ENCODE measurements at places on chromosomes 16 and 17.

GRCh38 chr16:20153444-20153843 is 79.8 kb upstream of the GPR139 start:
- DNase-seq = no peak

DNA sequence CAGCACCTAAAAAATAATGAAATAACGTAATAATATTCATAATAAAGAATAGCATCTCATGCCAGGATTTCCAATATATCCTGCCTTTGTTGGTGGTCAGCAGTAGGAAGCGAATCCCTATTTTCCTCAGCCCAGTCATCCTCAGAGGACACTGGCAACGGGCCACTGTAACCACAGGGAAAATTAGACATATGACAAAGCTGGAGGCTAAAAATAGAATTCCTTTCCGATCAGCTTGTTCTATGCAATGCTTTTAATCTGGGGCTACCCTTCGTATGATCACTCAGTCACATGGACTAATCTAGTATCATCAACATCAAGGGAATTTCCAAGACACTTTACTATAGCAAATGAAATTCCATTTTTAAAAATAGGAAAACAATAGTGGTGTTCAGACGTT is 246.9 kb upstream of the KCNJ16 start:
- DNase-seq = no peak

DNA sequence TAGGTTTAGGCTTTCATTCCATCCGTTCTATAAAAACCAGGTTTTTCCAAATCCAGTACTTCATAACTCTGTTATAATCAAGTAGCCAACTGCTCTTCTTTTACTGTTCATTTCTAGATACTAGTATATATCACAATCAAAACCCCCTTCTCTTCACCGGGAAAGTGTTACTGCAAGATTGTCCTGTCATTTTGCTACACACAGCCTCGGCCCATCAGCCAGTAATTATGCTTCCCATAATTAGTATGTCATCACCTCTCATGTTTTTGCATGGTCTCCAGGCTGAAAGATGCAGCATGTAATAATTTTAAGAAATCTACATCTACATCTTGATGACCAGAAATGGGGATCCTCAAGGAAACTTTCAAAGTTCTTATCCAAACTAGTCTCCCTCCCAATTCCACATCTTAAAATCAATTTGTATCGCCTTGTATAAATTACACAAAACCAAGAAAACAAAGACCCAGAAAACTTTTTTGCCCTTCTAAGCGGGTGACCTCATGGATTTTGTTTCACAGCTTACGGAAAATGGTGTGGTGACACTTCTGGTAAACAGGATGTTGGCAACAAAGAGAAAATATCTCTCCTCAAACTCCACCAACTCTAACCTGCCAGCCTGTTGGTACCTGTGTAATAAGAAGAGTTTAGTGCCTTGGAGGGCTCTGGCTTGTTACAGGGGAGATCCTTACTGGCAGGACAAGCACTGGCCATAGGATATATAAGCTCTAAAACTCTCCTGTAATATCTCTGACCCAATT is 9.3 kb downstream of the TACO1 start:
- peak; percentile 70 for DNase-seq

GRCh38 chr16:64356267-64356666 is 765.6 kb downstream of the CDH11 start:
- DNase-seq = no peak

DNA sequence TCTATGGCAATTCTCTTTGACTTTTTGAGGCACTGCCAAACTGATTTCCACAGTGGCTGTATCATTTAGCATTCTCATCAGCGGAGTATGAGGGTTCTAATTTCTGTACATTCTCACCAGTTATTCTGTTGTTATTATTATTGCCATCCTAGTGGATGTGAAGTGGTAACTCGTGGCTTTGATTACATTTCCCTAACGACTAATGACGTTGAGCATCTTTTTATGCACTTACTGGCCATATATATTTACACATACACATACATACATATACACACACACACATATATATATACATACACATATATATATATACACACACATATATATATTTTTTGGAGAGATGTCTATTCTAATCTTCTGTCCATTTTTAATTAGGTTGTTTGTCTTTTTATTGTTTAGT is 3.7 kb upstream of the MLYCD start:
- no peak for DNase-seq

DNA sequence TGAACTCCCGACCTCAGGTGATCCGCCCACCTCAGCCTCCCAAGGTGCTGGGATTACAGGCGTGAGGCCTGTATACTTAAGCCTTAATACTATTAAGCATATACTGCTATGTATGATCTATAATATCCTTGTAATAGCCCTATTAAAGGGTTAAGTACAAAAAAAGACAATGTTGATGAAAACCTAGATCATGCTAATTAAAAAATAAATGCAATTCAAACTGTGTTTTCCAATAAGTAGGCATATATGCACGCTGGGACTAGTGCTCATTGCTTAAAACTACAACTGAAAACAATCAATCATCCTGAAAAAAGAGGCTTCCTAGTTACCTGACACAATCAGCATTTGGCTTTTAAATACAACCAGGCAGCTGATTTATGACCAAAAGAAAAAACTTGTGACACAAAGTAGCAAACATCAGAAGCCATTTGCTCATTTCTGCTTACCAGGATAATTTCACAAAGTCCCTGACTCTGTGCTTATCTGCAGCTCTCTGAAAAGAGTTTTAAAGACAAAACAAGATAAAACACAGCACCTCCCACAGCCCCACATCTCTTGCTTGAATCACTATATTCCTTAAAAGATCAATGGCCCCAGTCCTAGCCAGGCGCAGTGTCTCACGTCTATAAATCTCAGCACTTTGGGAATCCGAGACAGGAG is 11.1 kb downstream of the ZNF385C start:
- DNase-seq = no peak

DNA sequence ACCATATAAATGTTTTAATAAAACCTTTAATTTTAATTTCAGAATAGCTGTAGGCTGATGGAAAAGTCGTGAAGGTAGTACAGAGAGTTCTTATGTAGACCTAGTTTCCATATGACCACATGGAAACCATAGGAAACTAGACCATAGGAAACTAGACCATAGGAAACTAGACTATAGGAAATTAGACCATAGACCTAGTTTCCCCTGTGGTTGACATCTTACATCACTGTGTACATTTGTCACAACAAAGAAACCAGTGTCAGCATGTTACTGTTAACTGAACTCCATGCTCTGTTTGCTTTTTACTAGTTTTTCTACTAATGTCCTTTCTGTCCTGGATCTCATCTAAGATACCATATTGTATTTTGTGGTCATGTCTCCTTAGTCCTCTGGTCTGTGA is 14.6 kb downstream of the NUDT7 start:
- DNase-seq = peak; percentile 42

DNA sequence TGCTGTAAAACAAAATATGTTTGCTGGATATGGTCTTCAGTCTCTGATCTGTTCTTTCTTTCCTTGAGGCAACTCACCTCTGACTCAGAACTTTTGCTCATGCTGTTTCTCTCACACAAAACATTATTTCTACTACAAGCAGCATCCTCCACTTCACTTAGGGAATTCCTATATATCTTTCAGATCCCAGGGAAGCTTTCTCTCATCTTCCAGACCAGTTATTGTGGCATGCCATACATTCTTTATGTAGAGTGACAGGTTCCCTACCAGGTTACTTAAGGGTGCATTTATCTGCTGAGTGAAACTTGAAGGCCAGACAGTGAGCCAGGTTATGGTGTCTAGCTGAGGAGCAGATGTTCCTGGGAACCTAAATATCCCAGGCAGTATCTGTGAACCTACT is 1226.0 kb downstream of the CDH8 start:
- DNase-seq = no peak

DNA sequence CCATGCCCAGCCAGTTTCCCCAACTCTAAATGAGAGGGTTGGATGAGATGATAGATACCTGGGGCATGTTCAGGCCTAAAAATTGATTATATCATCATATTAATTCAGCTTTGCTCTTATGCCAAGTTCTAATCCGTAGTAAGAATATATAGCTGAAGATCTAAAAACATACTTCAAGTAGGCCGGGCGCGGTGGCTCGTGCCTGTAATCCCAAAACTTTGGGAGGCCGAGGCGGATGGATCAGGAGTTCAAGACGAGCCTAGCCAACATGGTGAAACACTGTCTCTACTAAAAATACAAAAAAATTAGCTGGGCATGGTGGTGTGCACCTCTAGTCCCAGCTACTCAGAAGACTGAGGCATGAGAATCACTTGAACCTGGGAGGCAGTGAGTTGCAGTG is 12.0 kb downstream of the PLA2G10 start:
- DNase-seq = no peak

DNA sequence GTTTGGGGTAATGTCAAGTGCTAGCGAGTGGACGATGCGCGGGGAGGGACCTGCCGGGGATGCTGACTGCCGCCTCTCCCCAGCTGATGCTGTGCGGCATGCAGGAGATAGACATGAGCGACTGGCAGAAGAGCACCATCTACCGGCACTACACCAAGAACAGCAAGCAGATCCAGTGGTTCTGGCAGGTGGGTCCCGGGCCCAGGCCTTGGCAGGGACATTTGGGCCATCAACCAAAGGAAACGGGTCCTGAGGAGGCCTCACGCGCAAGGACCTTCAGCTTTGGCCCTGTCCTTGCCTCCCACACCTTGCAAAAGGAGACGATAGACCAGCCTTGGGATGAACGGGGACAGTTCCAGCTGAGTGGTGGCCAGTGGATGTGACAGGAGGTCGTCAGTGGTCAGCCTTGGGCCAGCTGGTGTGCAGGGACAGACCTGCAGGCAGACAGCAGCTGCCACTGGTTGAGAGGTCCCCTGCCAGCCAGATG is 13.6 kb upstream of the CLEC18A start:
- DNase-seq = no peak

DNA sequence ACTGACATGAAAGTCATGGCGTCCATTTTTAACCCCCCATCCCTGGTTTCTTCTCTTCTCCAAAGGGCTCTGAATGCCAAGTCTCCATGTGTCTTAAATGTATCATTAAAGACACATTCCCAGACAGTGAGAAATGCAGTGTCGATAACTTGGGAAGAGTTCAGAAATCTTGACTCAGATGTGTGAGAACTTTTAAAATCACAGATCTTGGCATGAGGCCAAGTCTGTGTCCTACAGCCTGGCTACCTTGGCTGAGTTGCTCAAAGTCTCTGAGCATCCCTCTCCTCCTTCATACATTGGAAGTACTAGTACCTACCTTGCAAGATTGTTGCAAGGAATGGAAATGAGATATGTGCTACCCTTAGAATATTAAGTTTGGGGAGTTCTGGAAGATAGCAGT is 1046.5 kb upstream of the RBFOX1 start:
- no peak for DNase-seq

DNA sequence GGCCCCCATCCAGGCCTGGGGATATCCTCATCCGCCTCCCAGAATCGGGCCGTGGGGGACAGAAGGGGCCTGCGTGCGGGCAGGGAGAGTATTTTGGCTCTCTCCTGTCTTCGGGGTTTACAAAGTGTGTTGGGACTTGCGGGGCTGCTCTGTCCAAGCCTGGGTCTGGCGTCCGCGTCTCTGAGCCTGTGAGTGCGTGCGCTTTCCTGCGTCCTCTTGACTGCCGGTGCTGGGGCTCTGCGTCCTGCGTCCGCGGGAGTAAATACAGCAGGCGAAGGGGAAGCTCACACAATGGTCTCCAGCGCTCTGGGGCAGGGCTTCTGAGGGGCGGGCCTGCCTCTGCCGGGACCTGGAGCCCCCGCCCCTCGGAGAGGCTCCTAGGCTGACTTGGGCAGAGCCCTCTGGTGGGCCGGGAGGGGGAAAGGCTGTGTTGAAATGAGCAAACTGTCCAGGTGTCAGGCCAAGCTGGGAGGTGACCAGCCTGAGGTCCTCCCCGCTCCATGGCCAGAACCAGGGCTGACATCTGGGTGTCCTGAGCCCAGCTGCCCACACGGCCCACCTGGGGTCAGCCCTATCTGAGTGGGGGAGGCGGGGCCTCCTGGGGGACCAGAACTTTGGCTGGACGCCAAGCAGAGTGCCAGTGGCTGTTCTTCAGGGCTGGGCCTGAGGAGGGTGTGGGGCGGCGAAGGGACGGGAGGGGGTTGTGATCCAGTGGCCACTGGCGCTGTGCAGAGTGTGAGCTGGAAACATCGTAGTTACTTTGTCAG is 233.6 kb downstream of the SEC14L1 start:
- DNase-seq = peak; percentile 84

DNA sequence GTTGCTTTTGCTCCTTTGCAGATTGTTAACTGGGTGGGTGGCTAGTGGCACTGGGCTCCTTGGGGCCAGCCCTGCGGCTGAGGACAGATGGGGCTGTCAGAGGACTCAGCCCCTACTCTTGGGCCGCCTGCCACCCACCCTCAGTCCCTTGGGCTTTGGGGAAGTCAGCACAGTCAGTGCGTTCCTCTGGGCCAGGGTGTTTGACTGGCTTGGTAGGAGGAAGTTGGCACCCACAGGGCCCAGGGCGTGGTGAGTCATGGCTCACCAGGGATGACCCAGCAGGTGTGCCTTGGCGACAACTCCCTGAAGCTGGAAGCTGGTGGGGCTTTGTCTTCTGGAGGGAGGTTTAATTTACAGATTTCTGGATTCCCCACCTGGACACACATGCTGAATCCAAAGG is 32.4 kb downstream of the HAPSTR1 start:
- peak; percentile 22 for DNase-seq

DNA sequence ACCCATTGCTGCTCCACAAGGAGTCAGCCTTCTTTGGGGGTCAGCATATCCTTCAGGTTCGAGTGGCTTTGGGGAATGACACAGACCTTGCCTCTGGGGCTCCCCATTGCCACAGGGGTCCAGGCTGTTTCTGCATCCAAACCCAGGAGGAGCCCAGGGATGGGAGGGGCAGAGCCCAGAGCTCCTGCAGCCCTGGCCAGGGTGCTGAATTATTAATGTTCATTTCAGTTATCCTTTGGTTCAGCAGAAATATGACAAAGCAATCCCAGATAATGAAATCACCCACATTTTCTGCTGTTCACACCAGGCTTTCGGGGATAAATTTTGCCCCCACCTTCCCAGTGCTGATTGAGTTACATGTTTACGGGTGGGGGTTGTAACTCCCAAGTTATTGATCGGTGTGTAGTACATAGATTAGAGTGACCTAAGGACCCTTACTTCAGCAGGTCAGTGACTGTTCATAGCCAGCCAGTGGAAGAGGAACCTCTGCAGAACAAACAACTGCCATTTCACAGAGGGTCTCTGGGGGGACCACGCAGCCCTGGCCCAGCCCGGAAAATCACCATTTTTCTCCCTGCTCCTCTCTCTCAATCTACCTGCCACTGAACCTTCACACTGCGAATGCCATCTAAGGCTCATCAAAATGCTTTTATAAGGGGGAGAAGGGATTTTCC is 240.3 kb upstream of the N4BP1 start:
- no peak for DNase-seq

GRCh38 chr17:51699303-51699702 is 439.0 kb downstream of the UTP18 start:
- DNase-seq = no peak

DNA sequence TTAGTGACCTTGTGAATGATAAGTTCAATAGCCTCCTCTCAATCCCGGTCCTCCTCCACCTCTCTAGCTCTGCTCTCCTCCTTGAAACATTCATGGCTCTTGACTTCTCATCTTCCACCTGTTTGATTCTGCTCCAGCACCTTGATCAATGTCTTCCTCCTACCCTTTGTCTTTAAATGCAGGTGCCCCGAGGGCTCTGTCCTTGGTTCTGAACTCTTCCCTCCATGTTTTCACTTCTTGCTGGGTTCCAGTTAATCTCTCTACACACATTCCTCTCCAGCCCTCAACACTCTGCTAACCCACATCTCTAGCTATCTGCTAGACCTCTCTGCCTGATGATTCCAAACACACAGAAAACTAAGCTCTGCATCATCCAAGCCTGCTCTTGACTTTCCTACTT is 13.4 kb downstream of the CD300E start:
- DNase-seq = no peak

All from activated CD4-positive, alpha-beta T cell treated with anti-CD3 and anti-CD28 coated beads, Interleukin-10, Interleukin-2, amounts not matched to agents 100 ng/mL and 50 ng/mL, durations not matched to agents 16 hours and 8 hours (primary cell).